D341Med (cell line): ENCODE measurements at places on chromosomes 6 and 20.
A peak's percentile ranks its signal among the peaks of the same experiment; 100 is the strongest.

- no peak for DNase-seq
Measured at GRCh38 chr6:2920671-2921112, 17.6 kb upstream of the SERPINB9 start.

GRCh38 chr20:25220021-25220730, 24.7 kb downstream of the ENTPD6 start:
- DNase-seq: peak; percentile 67

DNA sequence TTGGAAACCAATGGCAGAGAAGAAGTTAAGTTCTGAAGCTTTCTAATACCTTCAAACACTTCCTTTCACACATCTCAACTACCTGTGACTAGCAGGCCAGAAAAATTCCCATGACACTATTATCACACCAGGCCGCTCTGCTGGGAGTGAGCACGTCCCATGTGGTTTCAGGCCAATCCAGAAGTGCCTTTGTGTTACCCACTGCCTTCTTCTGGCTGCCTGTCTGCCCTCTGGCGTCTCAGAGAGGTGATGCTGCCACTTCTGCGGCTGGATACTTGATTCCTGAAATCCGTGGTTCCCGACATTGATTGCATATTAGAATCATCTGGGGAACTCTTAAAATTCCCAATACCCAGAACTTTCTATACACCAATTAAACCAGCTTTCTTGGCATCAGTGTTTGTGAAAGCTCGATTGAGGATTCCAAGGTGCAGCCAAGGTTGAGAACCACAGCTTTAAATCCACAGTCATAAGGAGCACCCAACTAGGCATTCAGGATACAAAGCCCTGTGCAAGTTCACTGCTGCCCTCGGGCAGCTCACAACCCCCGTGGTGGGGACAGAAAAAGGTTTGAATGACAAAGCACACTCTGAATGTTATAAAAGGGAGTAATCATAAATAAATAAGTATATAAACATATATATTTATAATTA, 65.6 kb downstream of the STMND1 start:
- DNase-seq: peak; percentile 69

DNA sequence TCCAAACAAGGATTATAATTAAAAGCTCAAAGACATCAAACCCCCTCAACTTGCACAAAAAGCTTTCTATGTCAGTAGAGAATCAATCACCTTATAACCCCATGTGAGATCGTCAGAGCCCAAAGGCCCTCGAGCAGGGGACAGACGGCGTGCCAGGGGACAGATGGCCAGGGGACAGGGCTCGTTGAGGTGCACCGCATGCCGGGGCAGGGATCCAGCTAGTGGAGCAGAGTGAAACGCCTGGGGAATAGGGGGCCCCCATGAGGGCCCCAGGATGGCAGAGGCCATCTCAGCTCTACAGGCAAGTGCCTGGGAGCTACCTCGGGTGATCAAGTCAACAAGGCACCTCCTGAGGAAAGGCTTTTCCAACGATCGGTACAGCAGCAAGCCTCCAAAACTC, 28.6 kb downstream of the DIDO1 start:
- DNase-seq: no peak

DNA sequence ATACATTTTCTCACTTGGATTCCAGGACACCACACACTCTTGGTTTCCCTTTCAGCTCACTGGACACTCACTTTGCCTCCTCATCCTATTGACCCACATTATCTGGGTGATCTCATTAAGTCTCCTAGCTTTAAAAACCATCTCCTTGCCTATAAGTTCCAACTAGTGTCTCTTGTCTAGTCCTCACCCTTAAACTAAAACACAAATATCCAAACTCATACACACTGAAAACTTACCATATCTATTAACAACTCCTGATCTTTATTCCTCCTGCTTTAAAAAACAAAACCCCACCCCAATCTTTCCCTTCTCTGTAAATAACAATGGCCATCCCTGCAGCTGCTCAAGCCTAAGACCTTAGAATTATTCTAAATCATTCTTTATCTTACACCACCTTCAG, 3.5 kb upstream of the SMIM28 start:
- DNase-seq: no peak

GRCh38 chr20:53574819-53575218, 18.8 kb downstream of the ZNF217 start:
- DNase-seq: no peak

- DNase-seq: no peak
Measured at GRCh38 chr20:62452475-62453095, 23.2 kb downstream of the GATA5 start.
